Stimulated activated CD8-positive, alpha-beta memory T cell treated with anti-CD3 and anti-CD28 coated beads, Interleukin-4, amount 100 ng/mL, for 1 hour (primary cell): ENCODE measurements at places on chromosomes 4 and X.

DNA sequence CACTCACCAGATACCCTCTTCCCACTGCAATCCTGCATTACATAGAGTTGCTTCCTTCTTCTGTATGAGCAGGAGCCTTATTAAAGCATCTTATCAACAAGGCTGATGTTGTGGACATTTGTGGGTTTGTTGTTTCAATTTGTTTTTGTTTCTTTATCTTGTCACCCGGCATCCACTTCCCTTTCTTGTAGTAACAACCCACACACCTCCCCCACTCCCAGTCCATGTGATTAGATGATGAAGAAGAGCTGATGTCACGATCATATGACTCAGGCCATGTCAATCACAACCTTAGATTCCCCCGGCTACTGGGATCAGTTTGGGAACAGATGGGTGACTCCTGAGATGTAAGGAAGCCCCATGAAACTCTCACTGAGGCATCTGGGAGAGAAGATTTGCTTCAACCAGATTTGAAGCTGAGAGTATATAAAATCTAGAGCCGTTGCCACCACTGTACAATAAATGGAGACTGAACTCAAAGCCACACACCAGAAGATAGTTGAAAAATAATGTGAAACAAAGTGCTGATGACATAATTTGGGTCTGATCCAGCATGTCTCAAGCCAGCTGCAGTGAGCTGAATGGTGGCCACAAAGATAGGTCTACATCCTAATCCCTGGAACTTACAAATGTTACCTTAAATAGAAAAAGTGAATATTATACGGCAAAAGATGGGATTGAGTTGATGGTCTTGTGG is 34.1 kb upstream of the SRD5A3 start:
- no peak for DNase-seq

DNA sequence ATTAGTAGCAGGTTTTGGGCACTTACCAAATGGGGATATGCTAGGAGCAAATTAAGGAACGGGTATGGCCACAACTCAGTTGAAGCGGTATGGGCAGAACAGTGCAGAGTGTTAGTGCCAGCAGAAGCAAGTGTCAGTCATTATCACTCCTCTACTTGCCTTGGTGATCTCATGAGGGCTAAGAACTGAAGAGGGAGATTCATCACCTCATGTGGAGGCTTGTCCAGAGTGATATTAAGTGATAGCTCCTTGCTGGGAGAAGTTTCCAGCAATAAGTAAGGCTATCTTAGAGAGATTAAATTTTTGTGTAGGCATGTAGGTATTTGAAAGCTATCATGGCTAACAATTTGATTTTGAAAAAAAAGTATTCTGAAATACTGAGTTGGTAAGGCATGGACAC is 615.4 kb upstream of the SMIM31 start:
- DNase-seq = no peak

DNA sequence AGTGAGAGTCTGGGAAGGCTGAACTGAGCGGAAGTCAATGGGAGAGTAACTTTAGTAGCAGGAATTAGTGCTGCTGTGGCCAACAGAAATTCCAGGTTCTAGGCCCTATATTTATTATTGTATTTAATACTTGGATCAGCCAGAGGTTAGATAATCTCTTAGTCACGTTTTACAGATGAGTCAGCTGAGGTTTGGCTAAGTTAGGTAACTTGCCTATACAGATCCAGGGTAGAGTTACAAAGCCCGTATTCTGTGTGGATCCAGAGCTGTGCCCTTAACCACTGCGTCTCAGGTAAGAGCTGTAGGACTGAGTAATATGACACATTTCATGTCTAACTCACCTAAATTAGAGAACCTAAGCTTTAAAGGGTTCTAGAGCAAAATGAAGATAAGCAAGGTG is 20.5 kb downstream of the PSMD10 start:
- DNase-seq = no peak

GRCh38 chr4:52368895-52369294 is 290.2 kb downstream of the USP46 start:
- DNase-seq = no peak

- DNase-seq = no peak
These were observed 75.0 kb upstream of the FAM9C start for GRCh38 chrX:13119386-13119785.

GRCh38 chr4:176270669-176271068 is 1.6 kb upstream of the ASB5 start:
- no peak for DNase-seq

GRCh38 chrX:50762578-50762977 is 51.4 kb downstream of the SHROOM4 start:
- DNase-seq = no peak

DNA sequence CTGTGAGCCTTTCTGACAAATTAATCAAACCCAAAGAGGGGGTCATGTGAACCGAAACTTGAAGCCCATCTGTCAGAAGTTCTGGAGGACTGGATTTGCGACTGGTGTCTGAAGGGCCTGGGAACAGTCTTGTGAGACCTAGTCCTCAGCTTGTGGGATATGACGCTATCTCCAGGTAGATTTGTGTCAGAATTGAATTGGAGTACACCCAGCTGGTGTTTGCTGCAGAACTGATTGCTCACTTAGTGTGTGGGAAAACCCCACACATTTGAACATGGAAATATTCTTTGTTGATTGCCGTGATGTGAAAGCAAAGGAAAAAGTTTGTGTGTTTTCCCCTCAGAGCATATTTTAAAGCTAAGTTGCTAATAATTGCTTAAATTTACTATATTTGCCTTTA is 30.3 kb upstream of the TMSB15B start:
- DNase-seq = no peak

DNA sequence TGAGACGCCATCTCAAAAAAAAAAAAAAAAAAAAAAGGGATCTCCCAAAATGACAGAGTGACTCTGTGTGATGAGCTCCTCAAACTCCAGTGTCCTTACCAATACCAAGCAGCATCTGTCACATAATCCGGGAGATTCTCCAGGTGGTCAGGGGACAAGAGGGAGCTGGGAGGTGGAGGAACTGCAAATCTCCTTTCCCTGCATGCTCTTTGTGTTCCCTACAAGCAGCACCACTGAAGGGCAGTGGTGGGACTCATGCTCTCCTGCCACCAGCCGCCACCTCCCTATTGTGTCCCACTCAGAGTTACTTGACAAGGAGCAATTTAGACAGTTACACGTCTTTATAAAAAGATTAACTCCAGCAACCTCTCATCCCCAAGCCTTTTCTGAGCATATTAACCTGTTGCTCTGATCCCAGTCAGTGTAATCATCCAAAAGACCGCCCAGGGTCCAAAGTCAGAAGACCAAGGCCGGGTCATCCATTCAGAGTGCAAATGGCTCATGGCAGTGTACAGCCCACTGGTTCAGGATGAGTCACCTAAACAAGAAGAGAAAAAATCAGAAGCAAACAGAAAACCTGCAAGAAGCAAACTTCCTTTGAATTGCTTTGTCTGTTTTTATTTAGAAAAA is 23.6 kb downstream of the MGST2 start:
- DNase-seq = no peak

- DNase-seq = no peak
These were observed 56.9 kb downstream of the CLCN3 start for GRCh38 chr4:169677150-169677748.

GRCh38 chr4:159009521-159009920 is 93.4 kb upstream of the RAPGEF2 start:
- DNase-seq = no peak

- DNase-seq = no peak
These were observed 173.1 kb upstream of the SLIT2 start for GRCh38 chr4:20078644-20079043.

- DNase-seq = no peak
These were observed 125.0 kb upstream of the EDNRA start for GRCh38 chr4:147355847-147356246.

DNA sequence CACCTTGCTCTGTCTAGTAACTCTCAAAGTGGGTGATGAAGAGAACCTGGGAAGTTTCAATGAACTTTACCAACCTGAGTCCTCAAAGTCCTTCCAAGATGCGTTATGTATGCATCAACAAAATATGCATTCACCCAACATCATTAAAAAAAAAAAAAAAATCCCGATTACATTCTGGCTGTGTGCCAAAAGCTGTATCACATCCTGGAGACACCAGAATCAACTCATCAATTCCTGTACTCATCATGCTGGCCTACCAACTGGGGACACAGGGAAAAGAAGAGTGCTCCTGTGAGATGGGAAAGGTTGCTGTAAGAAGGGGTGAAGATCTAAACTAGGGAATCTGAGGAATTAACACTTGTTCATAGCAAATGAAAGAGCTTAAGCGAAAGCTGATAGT is 16.5 kb downstream of the UNC5C start:
- DNase-seq = no peak

DNA sequence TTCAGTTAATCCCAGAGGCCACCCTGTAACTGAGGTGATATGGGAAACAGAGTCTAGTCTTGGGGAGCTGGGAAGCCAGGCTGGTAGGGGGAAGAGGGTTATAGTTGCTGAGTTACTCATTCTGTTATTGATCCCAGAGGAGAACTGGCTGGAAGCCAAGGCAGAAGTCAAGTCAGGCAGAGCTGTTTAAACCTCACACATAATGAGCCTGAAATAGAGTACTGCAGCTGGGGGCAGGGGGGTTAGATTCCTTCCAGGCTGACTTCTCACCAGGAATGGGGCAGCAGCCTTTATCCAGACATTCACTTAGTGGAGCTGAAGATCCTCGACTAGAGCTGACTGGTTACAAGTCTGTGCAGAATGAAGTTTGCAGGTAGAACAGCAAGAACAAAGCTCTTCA is 144.9 kb downstream of the C4orf33 start:
- no peak for DNase-seq

- no peak for DNase-seq
These were observed 67.4 kb downstream of the APBB2 start for GRCh38 chr4:41146716-41147506.

GRCh38 chr4:60039908-60040307 is 1160.2 kb upstream of the ADGRL3 start:
- no peak for DNase-seq
